ENCODE measurements at places on chromosomes 4 and X.

DNA sequence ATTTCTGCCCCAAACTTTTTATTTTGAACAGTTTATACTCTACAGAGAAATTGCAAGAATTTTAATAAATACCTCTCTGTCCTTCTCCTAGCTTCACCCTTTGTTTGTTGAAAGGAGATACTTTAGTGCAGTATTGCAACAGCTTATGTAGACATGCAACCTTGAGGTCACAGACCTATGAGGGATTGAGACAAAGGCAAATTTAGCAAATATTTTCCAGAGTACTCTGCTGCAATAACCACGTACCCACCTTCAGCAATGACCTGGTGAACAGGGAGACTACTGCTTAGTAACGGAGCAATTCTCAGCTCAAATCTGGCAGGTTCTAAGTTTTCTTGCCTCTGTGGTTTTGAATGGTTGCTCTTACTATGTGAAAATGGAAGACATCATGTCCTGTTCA is 13.2 kb downstream of the FGA start:
- no peak for DNase-seq

GRCh38 chrX:8684201-8684965 is 47.6 kb downstream of the ANOS1 start:
- DNase-seq = no peak

- no peak for DNase-seq
Measured at GRCh38 chr4:169619518-169619957, 840 bp upstream of the CLCN3 start.

DNA sequence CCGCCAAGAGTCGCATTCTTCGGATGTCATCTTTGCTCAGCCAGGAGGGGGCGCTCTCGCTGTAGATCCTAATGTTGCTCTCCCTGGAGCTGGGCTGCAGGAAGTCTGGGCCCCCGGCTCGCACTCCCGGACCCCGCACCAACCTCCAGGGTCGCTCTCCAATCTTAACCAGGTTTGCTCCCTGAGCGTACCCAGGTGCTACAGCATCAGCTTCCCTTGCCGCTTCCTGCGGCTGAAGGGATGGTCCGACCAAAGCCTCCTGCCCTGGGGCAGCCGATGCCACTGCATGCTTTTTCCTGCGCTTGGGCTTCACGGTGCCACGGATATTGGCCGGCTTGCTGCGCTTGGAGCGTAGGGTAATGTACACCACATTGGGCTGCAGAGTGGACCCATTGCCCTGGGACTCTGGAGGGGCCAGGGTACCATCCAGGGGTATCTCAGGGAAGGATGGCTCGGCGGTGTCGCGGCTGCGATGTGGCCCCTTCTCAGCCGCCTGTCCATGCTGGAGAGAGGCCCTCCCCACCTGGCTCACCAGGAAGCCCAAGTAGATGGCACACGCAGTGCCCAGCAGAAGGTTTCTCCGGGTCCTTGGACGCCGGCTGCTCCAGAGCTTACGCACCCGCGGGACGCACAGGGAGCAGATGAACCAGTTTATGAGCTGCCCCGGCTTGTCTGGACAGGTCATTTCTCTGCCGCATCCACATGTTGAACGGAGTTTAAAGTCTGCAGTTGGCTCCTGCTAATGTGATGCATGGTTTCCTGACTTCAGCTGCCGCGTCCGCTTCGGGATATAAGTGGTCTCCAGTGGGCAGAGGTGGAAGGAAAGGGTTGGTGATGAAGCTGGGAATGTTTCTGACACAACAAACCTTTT is 1.9 kb downstream of the GASK1B start:
- DNase-seq = no peak

- DNase-seq = no peak
Measured at GRCh38 chrX:9204560-9204959, 170.6 kb upstream of the FAM9B start.

- no peak for DNase-seq
Measured at GRCh38 chr4:77538574-77539157, 67.0 kb upstream of the CXCL13 start.

DNA sequence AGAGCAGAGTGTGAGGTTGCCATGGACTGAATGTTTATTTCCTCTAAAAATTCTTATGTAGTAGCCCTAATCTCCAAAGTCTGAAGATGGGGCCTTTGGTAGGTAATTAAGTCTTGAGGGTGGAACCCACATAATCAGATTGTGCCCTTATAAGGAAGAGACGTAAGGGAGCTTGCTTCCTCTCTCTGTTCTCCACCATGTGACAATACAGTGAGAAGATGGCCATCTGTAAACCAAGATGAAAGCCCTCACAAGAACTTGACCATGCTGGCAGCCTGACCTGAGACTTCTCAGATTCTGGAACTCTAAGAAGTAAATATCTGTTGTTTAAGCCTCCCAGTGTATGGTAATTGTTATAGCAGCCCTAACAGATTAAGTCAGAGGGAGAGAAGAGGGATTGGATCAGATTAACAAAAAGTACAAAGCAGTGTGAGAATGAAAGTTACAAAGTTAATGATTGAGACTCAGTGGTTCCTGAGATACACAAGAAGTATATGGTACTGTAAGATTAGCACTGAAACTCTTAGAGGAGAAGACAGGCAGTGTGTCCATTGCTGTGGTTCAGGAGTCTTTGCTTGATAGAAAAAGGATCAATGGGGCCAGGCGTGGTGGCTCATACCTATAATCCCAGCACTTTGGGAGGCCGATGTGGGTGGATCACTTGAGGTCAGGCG is 82.5 kb upstream of the GC start:
- DNase-seq = no peak

DNA sequence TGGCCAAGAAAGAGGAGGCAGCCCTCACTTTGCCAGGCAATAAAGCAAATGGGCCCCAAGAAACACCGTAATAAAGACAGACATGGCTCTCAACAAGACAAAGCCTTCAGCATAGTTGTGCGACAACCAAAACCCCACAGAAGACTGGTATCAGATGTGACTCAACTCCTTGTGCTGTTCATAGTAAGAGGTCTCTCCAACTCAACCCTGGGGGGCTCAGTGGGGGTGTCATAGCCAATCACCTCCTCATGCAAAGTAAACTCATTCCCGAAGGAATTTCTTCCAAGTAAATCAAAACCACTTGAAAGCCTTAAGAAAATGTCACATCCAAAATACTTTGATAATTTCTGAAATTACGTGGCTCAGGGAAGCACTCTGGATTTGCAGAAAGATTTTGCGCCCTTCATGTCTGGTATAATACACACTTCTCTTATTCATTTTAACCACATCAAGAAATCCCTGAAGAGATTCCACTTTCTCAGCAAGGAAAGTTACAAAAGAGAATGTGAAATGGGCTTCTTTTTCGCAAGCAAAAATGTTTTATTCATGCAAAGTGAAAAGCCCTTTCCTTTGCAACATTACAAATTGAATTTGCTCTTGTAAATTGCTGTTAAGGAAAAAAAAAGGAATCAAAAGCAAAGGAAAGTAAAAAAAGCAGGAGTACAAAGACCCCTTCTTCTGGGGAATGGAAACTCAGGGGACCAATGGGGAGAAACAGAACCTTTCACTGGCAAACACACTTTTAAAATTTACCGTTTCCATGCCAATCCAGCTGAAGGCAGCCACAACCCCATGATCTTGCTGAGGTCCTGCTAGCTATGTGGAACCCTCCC is 137.4 kb downstream of the NSUN7 start:
- DNase-seq = no peak

DNA sequence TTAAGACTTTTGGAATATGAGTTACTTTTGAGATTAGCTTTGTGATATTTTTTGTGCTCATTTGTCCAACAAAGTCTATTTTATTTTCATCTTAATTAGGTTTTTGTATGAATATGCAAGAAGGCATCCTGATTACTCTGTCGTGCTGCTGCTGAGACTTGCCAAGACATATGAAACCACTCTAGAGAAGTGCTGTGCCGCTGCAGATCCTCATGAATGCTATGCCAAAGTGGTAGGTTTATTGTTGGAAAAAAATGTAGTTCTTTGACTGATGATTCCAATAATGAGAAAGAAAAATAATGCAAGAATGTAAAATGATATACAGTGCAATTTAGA is 10.8 kb downstream of the ALB start:
- no peak for DNase-seq

Measured in stimulated activated CD8-positive, alpha-beta memory T cell treated with anti-CD3 and anti-CD28 coated beads, Interleukin-4, amount 100 ng/mL, for 4 hours (primary cell).